ENCODE measurements at places on chromosomes 3 and 15.

DNA sequence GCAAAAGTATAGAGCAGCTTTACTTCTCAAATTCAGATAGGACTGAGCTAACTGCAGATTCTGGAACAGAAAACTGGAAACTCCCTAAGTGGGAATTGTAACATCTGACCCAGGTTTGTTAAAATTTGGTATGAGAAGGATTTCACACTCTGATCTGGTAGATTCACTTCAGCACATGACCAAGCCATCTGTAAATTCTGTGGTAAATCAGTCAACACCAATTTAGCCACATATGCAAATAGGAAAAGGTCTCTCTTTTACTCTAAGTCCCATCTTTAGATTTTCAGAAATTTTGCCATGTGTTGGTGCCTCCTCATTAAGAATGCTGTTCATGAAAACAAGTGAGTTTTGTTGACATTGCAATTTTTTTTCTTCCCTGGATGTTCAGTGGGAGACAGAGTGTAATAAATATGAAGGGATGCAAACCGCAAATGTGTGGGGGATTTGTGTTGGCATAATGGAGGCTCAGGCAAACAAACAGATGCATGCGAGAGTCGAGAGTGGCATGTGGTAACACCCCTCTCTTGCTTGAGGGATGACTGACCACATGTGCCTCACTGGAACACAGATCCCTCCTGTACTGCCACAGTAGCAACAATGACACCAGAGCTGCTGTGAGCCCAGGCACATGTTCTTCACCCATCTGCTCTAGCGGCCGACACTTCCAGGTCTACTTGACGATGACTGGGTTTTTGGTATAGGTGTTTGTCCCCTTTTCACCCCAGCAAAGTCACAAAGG is 146.6 kb downstream of the FEZF2 start:
- DNase-seq: no peak

- no peak for DNase-seq
Observed at GRCh38 chr3:97910931-97911351, 61.3 kb downstream of the RIOX2 start.

DNA sequence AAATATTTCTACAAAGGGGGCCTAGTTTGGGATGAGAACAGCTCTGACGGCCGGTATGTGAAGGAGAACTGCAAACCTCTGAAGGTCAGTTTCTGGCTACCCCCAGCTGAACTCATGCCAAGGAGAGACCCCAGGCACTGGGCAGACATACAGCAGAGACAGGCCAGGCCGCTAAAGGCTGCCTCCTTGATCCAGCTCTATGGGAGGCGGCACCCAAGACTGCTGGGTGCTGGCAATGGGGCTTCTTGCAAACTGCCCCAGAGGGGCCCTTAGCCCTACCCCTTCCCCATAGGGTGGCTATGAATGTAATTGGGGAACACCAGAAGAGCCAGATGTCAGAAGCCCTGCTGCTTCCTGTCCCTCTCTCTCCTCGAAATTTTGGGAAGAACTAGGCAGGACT is 13.3 kb downstream of the CLK3 start:
- DNase-seq: no peak

DNA sequence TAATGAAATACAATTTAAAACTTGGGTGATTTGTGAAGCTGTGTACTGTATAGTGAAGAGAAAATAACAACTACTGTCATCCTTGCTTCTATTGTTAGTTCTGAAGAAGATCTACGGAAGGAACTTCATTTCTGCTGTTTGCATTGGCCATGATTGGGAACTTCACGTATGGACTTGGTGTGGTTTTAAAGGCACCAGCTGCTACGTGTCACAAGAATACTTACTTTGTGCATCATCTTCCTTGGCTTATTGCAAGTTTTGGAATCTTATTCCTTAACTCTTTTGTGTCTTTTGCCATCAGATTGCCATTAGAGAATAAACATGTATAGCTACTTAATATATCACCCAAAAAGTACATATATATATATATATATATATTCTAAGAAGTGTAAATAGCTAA is 75.0 kb upstream of the VEPH1 start:
- DNase-seq: no peak

Measured in activated T-cell treated with anti-CD3 and anti-CD28 coated beads for 24 hours (primary cell).